AG10803 (cell line): ENCODE measurements at places on chromosomes 13 and 19.
A peak's percentile ranks its signal among the peaks of the same experiment; 100 is the strongest.

DNA sequence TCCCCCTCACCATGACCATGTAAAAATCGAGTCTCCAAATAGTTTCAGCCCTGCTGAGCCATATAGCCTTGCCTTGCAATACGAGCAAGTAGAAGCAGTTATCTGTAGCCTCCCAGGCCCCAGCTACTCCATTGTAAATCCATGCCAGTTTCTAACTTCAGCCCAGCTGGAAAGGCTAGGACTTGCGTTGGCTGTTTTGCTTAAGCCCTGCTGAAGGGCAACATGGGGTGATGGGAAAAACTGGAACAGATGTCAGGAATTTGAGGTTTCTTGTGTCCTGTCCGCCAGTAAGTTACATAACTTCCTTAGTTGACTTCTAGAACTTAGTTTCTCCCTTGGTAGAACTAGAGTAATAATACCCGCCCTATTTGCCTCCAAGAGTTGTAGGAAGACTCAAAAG lies 216.0 kb upstream of the SERP2 start:
- DNase-seq = peak; percentile 55

DNA sequence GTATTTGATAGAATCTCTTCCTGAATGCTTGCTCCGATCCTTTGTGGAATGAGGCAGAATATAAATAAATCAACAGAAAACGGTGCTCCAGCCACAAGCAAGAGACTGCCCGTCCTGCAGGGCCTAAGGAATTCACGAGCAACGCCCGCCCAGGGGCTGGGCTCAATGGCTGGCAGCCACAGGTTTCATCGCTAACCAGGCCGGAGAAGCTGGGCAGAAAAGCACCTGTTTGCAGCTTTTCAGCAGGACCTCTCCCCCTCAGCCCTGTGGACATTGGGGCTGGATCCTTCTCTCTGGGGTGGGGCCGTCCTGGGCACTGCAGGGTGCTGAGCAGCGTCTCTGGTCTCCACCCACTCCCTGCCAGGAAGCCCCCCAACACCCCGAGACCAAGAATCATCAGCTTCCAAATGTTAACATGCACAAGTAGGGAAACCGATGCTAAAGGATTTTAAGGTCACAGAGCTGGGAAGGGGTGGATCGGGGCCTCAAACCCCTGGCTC lies 102.5 kb downstream of the GADD45B start:
- DNase-seq = peak; percentile 92

GRCh38 chr13:66443926-66444325 lies 786.2 kb downstream of the PCDH9 start:
- no peak for DNase-seq

GRCh38 chr19:41853768-41854167 lies 6.3 kb upstream of the RPS19 start:
- no peak for DNase-seq
